ENCODE measurements at places on chromosomes 4 and X. TPM values are rescaled to one million over a fixed set of nuclear protein-coding genes. Genes with fewer than 3 reads are reported as not detected.

DNA sequence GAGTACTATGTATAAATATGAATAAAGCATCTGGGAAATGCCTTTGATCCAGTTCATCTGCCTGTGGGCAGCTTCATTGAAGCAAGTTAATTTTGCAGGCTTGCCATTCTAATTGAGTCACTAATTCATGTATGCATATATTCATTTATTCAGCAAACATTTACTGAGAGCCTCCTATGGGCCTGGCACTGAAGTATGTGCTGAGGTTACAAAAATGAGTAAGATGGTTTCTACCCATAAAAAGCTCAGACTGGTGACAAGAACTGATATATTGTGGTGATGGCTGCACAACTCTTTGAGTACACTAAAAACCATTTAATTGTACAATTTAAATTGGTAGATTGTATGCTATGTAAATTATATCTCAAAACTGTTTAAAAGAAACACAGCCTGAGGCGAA, 1.1 kb upstream of the MRPL1 start:
- H3K4me3 ChIP-seq = peak overlapping the region; percentile 81
- no peaks in the 10 kb centered on the region for H3K4me1 ChIP-seq
- H3K27ac ChIP-seq = 0 out of 2 replicates have a peak overlapping the region, but pooled peaks have one; percentile 94
- no peaks in the 10 kb centered on the region for H3K27me3 ChIP-seq
- H3K36me3 ChIP-seq = no peaks in the 10 kb centered on the region

Gene TEX13B
- polyA plus RNA-seq = 0.11 TPM

- H3K4me3 ChIP-seq = no peak overlapping the region
- H3K27ac ChIP-seq = no peak overlapping the region
- H3K27me3 ChIP-seq = no peaks in the 10 kb centered on the region
- H3K4me1 ChIP-seq = peaks cover 2% of the 10 kb centered on the region
- H3K36me3 ChIP-seq = no peaks in the 10 kb centered on the region
Measured at GRCh38 chr4:113457886-113458285, 303.7 kb downstream of the CAMK2D start.

GRCh38 chr4:121064482-121064881, 7.9 kb downstream of the NDNF start:
- H3K36me3 ChIP-seq = no peaks in the 10 kb centered on the region
- H3K27ac ChIP-seq = no peak overlapping the region
- no peak for DNase-seq
- no peak overlapping the region for H3K4me3 ChIP-seq
- H3K27me3 ChIP-seq = no peaks in the 10 kb centered on the region

Gene VCX2
- not detected for polyA plus RNA-seq

- H3K27ac ChIP-seq = 0 out of 2 replicates have a peak overlapping the region, but pooled peaks have one; percentile 52
- peaks cover 2% of the 10 kb centered on the region for H3K4me1 ChIP-seq
- no peaks in the 10 kb centered on the region for H3K36me3 ChIP-seq
- DNase-seq = peak; percentile 61
- H3K4me3 ChIP-seq = no peak overlapping the region
Measured at GRCh38 chrX:9147726-9148125, 113.8 kb upstream of the FAM9B start.

GRCh38 chr4:75908555-75908954, 6.3 kb upstream of the PPEF2 start:
- no peak overlapping the region for H3K4me3 ChIP-seq
- H3K4me1 ChIP-seq = no peaks in the 10 kb centered on the region
- no peak overlapping the region for H3K27ac ChIP-seq
- H3K36me3 ChIP-seq = no peaks in the 10 kb centered on the region

- no peak overlapping the region for H3K27ac ChIP-seq
- H3K4me1 ChIP-seq = no peaks in the 10 kb centered on the region
- H3K36me3 ChIP-seq = no peaks in the 10 kb centered on the region
- H3K27me3 ChIP-seq = no peaks in the 10 kb centered on the region
Measured at GRCh38 chrX:107699616-107700015, 71.3 kb downstream of the PRPS1 start.

Measured in H1 (cell line).